MG63 (cell line): ENCODE measurements at places on chromosomes 13 and 19.

DNA sequence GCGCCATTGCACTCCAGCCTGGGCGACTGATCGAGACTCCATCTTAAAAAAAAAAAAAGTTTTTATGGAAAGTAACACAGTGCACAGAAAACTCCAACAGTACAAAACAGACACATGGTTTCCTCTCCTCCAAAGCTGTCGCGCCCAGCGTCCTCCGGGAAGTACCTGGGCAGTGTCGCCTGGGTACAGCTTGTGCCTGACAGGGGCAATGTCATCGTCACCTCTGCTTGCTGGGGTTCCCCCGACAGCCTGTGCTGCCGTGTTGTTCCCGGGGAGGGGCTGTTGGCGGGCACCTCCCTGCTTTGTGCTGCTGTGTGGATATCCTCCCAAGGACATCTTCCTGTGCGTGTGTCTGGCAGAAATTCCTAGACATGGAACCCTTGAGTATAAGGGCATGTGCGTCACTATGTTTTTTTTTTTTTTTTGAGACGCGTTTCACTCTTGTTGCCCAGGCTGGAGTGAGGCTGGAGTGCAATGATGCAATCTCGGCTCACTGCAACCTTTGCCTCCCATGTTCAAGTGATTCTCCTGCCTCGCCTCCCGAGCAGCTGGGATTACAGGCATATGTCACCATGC is 2.4 kb upstream of the F2RL3 start:
- peak; percentile 67 for DNase-seq

DNA sequence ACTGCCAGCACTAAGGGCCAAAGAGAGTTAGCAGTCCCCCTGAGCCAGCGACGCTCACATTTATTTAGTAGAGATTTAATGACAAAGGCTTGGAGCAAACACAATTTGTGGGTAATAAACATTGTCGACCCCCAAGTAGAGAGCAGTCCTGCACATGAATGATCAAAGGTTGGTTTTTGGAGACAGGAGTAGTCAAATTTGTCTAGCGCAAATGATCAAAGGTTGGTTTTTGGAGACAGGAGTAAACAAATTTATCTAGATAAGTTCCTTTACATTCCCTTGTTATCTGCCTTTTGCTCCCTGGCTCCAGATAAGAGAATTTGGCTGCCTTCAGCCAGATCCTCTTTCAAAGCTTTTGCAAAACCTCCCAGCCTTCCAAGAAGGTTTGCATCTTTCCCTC is 26.9 kb downstream of the METTL21C start:
- DNase-seq = no peak

DNA sequence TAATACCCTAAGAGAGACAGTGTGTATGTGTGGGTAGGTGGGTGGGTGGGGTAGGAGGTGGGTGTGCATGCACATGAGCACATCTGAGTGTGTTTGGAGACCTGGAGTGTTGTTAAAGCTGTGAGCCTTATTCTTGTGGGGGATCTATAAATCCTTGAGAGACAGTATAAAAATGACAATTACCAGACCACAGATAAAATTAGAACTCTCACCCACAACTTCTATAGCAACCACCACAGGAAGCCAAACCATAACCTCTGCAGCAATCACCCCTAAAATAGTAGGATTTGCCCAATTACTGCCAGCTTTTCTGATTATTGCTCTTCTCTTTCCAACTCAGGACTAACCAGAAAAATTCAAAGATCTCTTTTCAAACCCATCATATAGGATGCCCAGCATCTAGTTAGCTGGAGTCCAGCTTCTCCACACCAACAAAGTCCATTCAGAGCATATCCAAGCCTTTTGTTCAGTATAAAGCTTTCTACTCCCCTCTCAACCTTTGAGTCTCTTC is 93.4 kb upstream of the SLITRK1 start:
- DNase-seq = no peak

DNA sequence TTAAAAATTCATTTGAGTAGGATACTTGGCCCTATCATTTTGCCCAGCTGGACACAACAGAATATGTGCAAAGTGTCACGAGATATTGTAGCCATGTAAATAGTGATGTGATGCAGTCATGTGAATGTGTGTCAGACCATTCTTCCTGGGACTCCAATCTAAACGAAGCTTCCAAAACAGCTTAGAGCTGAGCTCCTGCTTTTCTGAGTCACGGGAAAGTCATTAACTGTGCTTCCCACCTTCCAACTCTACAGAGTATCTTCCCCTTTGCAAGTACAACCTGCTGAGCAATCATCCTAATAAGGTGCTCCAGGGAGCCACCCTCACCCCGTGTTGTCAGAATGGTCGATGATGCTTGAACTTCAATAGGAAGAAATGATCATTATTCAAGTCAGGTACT is 294.7 kb downstream of the MYO16 start:
- peak; percentile 45 for DNase-seq

DNA sequence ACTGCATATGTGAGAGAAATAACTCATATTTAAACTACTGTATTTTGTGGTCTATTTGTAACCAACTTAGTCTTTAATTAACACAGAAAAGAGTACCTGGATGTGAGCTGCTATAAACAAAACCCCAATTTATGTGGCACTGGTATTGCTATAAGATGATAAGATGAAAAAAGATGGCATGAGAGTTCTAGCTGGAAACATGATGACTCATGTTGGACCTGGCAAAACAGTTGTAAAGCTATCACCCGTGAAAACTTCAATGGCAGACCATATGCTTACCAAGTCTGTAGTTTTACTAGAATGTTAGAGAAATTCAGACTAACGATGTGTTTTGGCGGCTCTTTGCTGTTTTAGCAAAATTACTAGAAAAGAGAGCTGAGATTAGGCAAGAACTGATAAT is 69.6 kb upstream of the PCDH9 start:
- peak; percentile 2 for DNase-seq

DNA sequence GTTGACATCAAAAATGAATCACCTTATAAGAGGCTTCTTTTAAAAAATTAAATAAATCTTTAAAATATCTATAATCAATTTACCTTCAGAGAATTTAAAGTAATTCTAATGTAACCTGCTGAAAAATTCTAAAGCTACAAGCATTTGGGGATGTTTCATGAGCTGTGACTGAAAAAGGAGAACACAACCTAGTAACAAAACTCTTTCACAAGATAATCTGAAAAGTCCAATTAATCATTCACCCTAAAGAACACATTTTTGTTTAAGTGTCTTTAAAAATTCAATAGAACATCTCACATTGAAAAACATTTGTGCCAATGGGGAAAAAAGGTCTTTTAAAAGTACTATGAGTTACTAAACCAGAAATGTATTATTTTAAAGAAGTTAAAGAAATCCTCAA is 22.8 kb downstream of the KLF12 start:
- no peak for DNase-seq

DNA sequence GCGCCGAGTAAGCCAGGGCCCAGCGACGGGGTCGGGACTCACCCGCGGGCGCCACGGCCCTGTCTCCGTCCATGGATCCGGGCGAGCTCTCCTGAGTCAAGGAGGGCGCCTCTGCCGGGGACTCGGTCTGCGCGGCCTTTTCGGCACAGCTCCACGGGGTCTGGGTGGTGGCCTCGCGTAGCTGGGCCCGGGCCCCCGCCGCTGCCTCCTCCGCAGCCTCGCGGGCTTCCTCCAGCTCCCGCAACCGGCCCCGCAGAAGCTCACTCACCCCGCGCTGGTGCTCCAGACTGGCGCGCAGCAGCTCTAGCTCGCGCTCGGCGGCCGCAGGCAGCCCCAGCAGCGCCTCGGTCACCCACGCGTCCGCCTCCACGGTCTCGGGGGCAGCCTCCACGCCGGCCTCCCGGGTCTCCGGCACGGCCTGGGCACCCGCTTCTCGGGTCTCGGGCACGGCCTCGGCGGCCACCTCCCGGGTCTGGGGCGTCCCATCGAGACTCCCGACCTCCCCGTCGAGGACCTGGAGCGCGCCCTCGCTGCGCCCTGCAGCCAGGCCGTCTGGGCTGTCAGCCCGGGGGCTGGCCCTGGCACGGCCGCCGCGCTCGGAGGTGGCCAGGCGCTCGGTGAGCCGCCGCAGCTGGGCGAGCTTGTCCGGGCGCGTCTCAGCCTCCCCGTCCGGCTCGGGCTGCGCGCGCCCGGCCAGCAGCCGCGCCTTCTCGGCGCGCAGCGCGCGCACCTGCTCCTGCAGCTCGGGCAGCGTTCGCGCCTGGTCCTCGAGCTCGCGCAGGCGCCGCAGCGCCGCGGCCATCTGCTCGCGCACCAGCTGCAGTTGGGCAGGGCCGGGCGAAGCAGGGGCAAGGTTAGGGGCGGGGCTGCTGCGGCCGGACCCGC is 8.4 kb downstream of the KANK3 start:
- DNase-seq = peak; percentile 88

DNA sequence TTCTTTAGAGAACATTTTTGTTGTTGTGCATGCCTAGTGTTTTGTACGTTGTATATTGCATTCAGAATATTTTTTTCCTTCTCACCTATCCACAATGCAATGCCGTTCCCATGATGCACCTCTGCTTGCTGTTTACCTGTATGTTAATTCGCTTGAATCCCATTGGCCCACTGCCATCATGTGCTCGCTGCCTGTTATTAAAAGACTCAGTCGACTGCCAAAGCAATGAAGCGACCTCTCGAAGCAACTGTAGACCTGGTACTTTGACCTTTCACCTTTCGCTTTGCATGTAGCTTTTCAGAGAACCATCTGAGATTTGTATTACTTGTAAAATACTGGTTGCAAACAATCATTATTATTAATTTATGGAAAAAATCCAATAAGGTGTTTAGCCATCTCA is 77.4 kb upstream of the RAP2A start:
- no peak for DNase-seq

GRCh38 chr19:46118136-46118535 is 6.4 kb downstream of the IGFL3 start:
- DNase-seq = no peak

- DNase-seq = no peak
These were observed 607.4 kb downstream of the EFNB2 start for GRCh38 chr13:105928048-105928447.

DNA sequence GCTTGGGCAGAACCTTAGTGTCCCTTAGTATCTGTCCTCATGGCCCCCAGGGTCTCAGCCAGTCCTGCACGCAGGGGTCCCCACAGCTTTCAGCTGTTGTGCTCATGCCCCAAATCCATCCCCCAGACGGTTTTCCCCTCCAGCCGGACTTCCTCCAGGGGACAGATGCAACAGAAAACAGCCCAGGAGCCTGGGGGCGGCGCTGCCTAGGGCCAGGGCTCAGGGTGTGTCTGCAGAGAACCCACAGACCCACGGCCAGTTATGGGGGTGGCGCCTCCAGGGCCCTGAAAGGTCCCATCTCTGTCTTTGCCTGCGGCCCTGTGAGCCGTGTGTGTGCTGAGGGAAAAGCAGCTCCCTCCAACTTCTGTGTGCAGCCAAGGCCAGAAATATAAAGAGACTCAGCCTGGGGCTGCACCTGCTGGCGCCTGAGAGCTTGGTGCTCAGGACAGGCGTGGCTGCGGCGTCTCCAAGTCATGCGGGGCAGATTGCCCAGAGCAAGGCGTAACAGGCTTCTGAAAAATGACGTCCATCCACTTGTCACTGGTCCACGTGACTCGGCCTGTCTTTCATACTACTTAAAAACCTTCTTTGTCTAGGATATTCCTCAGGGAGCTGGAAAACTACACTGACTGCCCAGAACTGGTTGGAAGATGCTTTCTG is 22.1 kb upstream of the F7 start:
- peak; percentile 50 for DNase-seq

GRCh38 chr19:33438987-33439781 is 65.7 kb downstream of the CEBPG start:
- DNase-seq = no peak

DNA sequence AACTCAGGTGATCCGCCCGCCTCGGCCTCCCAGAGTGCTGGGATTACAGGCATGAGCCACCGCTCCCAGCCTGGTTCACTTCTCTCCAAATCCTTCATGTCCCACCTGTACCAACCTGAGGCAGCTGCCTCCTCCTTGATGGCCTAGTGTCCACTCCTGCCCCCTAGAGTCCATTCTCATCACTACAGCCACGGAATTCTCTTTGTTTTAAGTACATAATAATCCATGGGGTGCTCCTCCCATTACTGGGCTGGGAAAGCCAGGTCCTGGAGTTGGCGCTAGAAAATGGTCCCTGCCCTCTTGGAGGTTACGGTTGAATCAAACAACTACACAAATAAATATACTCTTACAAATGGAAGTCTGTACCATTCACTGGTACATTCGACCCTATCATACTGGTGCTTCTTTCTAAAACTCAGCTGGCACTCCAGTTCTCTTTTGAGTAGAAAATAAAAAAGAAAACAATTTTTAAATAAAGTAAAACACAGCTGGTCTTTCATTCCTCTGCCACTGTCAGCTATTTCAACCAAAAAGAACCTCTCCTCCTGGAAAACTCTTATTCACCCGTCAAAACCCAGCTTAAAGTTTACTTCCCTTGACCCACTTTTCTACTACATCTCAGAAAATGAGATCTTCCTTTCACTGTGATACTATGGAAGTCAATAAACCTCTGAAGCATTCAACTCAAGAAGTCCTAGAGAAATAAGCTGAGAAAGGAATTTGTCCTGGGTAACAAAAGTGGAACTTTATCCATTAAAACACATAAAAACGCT is 22.4 kb upstream of the ARHGEF18 start:
- peak; percentile 17 for DNase-seq

GRCh38 chr13:73201626-73202025 is 142.8 kb downstream of the KLF5 start:
- no peak for DNase-seq

DNA sequence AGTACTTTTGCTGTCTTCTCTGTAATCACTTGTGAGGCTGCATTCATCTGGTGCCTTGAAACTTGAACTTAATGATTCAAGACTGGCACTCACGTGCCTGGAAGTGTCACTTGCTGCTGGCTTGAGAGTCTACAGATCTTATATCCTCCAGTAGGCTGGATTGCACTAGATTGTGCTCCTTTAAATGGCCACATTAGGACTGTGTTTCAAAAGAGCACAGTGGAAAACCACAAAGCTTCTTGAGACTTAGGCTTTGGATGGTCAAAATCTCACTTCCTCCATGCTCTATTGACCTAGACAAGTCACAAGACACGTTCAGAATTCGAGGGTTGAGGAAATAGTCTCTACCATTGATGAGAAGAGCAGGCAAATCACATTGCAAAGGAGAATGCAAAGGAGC is 1278.8 kb upstream of the MIR17HG start:
- no peak for DNase-seq

- no peak for DNase-seq
These were observed 47.1 kb downstream of the DCLK1 start for GRCh38 chr13:36084131-36084530.

- no peak for DNase-seq
These were observed 7.9 kb upstream of the C13orf46 start for GRCh38 chr13:113981611-113982295.

DNA sequence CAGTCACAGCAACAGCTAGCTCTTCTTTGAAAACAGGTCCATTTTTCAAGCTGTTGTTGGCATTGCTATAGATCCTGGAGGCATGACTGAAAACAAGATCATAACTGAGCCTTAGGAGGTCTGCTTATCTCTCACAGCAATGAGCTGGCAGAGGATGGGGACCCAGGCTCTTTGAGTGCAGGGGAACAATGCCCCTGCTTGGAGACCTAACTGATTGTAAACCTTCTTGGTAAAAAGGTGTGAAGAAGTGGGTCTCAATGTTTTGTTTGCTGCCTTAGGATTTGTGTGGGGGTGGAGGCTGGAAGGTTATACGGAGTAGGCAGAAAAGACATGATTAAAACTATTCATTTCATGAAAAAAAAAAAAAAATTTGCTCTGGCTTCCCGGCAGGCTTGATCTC is 94.6 kb downstream of the EFNB2 start:
- DNase-seq = no peak
